ENCODE measurements at places on chromosomes 6 and 20.

GRCh38 chr6:163209005-163209404, 205.5 kb upstream of the QKI start:
- DNase-seq, result no peak

DNA sequence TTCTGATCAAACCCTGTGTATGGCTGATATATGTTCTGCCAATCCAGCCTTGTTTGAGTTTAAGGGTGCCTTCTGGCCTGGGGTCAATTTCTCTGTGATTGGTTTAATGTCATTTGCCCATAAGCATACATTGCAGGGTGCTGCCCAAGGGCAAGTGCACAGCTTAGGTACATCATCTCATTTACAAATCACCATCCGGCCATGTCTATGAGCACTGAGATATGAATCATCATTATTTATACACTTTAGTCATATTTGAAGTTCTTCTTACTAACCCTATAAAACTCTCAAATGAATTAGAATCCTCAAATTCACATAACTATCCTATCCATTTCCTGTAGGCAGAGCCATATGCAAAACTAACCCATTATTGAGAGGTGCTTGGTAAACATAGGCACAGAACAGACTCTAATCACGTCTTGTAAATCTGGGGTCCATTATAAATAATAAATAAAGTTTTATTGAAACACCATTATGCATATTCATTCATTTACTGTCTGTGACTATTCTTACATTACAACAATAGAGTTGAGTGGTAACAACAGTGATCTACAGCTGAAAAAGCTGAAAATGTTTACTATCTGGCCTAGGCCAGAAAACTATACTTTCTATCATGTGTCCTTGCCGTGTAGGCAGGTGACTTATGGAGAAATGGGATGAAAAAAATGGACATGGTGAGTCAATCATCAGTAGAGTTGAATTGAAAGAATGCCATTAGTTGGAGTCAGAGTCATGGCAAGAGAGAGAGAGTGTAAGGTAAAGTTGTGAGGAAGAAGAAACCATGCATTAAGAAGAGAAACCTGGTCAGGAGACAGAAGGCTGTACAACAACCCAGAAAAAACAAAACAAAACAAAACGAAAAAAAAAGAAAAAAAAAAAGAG, 25.0 kb downstream of the KCNQ5 start:
- DNase-seq, result no peak

- DNase-seq, result no peak
These were observed 311.5 kb downstream of the PLCB1 start for GRCh38 chr20:8443464-8444072.

DNA sequence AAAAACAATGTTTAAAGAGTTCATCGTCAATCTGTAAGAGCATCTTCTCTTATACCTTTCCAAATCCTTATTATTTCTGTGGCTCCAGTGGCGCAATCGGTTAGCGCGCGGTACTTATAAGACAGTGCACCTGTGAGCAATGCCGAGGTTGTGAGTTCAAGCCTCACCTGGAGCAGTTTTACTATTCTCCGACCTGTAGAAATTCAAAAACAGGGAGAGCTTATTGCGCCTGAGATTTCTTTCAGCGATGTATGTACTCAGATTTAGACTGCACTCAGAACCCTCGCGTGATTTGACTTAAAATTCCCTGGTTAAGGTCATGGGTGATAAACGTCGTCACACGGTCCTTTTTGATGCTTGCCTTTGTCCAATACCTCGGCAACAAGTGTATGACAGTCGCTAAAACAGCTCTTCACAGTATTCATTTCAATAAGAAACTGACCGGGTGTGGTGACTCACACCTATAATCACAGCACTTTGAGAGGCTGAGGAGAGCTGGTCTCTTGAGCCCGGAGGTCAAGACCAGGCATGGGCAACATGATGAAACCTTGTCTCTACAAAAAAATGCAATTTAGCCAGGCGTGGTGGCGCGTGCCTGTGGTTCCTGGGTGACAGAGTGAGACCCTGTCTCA, 11.9 kb downstream of the GPX5 start:
- DNase-seq, result no peak

DNA sequence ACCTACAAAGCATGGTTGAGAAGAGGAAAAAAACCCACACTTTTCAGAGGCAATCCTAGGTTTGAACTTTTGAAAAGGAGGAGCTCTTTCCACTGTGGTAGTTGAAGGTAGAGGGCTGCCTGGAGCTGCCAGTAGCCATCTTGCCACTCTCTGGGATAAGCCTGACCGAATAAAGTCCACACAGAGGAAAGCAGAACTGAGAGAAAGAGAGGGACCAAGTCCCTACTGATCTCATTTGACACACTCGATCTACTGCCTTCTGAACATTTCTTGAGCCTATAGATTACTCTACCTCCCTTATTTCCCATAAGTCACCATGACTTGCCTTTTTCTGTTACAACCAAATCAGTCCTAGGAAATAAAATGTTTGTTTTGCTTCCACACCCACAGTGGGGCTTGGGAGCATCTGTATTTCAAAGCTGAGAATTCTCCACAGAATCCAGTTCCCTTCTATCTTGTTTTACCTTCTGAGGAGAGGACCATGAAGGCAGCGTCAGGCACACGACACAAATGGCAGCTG, 147.0 kb upstream of the PTPRK start:
- no peak for DNase-seq

DNA sequence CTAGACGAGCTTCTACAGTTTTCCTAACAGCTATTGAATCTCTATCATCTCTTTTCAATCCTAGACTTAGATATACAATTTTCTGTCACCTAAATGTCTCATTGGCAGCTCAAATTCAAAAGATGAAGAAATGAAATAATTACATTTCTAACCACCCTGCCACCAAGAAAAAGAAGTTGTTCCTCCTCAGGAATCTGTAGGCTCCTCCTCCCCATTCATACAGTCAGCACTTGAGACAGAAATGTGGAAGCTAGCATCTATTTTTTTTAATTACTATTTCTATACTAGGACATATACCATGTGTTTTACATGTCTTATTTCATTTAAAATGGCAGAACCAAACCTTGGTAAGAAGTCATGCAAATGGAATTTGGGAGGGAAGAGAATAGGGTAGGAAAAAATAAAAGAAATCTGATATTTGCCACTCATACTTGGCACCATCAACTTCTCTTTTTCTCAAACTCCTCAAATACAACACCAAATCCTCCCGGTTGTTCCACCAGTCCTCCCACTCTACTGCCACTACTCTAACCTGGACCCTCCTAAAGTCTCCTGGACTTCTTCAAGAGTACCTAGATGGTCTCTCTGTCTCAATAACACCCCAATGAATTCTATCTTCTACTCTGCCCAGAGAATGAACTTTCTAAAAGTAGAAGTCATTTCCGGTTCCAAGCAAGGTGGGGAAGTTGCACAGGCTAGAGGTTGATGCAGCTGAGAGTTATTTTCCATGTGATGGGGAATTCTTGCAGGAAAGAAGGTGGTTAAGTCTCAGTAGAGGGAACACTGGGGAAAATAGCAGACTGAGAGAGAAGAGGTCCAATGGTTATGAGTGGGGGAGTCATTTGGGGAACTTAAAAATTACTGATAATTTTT, 54.1 kb downstream of the ATXN1 start:
- no peak for DNase-seq

DNA sequence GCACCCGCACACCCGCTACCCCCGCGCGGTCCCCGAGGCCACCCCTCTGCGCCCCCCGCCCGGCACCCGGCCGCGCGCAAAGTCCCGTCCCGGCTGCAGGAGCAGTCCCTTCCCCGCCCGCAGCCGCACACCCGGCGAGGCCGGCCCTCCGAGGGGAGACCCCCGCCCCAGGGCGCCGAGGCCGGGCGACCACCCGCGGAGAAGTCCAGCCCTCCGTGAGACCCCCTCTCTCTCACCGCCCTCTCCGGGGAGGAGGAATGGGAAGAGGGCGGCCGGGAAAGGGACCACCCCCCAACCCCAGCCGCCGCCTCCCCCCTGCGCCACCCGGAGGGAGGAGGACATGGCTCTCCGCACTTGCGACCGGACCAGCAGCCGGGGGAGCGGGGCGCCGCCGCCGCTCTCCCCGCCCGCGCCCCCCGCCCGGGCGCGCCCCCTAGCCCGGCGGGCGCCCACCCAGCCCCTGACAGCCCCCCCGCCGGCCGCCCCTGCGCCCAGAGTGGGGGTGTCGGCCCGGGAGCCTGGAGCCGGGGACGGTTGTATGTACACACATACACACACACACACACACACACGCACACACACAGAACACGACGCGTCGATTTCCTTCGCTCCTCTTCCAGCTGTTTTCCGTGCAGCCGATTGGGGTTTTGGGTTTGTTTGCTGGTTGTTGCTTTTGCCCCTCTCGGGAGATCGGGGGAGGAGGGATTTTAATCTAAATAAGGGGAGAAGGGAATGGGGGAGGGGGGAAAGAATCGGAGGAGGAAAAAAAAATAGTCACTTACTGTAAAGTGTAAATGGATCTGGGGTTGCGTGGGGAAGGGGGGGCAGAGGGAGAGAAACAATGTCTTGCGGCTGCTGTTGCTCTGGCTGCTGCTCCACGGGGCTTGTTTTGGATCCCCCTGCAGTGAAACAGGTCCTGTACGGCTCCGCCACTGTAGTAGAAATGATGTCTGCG, at the start of gene ATXN1:
Gene ATXN1, minus strand, starts transcription at position 945 of the 955 bp plus-strand sequence.
- DNase-seq, result no peak

- DNase-seq, result no peak
These were observed 146.3 kb downstream of the LY86 start for GRCh38 chr6:6734479-6735465.

GRCh38 chr6:164396071-164397047, 913.0 kb downstream of the C6orf118 start:
- no peak for DNase-seq

- DNase-seq, result no peak
These were observed at the start of gene RBPJL for GRCh38 chr20:45306431-45306982. RBPJL (plus strand) TSS chr20:45306840; CDS start chr20:45306923, 83 bp downstream.

- peak; percentile 27 for DNase-seq
These were observed 262.4 kb downstream of the PLCB1 start for GRCh38 chr20:8394308-8394945.

- DNase-seq, result peak; percentile 42
These were observed 155.6 kb upstream of the SNX9 start for GRCh38 chr6:157667211-157668008.

DNA sequence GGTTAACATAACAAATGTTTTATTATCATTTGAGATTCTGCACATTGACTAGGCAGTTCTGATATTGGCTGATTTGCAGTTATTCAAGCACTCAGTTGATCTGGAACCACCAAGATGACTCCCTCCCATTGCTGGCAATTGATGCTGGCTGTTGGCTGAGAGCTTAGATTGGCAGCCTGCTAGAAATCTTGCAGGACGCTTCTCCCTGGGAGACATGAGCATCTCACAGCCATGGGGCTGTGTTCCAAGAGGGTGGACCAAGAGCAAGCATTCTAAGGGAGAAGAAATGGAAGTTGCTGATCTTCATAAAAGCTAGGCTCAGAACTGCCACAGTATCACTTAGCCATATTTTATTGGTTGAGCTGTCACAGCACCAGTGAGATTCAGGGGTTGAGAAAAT, 233.4 kb upstream of the ID4 start:
- DNase-seq, result no peak

DNA sequence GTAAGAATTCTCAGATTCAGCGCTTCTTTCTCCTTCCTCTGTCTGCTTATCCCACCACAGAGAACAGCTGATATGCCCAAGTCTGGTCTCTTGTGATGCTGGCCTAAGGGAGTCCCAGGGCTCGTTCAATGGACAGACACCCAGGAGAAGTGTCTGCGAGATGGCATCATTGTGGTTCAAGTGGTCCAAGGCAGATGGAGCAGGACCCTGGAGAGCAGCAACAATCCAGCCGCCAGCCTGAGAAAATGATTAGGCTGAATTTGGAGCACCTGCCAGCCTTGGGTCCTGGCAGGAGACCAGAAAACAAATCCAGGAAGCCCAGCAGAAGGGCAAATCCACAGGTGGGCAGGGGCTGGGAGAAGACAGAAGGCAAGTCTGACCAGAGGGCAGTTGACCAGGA, 145.8 kb downstream of the PTPRT start:
- DNase-seq, result no peak

DNA sequence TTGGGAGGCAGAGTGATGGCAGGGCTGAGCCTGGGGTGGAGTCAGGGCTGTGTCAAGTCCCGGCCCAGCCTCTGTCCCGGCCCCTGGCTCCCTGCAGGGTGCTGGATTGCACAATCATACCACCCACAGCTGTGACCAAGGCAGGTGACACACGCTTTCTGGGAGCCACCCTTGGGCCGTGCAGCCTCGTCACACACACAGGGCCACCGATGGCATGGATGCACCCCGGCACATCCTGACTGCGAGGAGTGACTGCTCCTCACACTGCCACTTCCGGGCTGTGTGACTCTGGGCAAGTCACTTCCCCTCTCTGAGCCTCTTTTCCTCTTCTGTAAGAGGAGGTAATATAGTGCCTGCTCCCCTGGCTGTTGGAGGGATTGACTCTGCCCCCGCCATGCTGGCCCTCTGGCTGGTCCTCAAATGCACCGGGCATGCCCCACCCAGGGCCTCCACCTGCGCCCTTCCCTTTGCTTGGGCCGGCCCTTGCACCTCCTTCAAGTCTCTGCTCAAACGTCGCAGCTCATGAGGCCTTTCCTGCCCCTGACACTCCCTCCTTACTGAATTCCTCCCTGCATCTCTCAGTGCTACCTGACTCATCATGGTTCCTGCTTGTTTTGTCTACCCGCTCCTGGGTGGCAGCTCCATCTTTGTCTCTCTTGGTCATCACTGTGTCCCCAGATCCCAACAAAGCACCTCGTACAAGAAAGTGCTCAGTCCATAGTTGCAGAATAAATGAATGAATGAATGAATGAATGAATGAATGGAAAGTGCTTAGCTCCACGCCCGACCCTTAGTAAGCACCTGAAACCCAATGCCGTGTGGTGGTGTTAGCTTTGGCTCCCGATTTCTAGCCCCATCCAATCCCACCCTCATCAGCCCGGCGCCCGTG, 93.5 kb downstream of the CEBPB start:
- no peak for DNase-seq

GRCh38 chr6:125753218-125753936, 3.9 kb downstream of the HEY2 start:
- no peak for DNase-seq

DNA sequence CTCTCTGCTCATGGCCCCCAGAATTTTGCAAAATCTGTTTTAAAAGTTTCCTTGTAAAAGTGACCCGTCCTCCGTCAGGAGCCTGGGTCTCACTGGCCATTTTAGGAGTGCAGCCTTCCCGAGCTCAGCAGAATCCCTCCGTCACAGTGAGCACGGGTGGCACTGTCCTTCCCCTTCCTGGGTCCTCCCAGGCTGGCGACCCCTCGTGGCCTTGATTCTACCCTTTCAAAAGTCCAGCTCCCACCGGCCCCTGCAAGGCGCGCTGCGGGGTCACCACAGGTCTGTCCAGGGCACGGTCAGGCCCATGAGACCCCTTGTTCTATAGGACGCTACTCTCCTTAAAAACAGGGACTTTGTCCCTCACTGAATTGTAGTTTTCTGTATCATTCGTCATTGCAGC, 112.7 kb downstream of the PSMB1 start:
- no peak for DNase-seq

- no peak for DNase-seq
These were observed 26.1 kb upstream of the KCNQ5 start for GRCh38 chr6:72595812-72596211.

GRCh38 chr6:818196-818595, 125.3 kb upstream of the EXOC2 start:
- DNase-seq, result no peak

- no peak for DNase-seq
These were observed 559.8 kb downstream of the QKI start for GRCh38 chr6:163974322-163974721.

All from fibroblast of skin of left quadriceps (primary cell).